ENCODE measurements at places on chromosomes 4 and X. TPM values are rescaled to one million over a fixed set of nuclear protein-coding genes. Genes with fewer than 3 reads are reported as not detected.

GRCh38 chr4:163707873-163708272 lies 213.4 kb downstream of the TMA16 start:
- no peak for DNase-seq

DNA sequence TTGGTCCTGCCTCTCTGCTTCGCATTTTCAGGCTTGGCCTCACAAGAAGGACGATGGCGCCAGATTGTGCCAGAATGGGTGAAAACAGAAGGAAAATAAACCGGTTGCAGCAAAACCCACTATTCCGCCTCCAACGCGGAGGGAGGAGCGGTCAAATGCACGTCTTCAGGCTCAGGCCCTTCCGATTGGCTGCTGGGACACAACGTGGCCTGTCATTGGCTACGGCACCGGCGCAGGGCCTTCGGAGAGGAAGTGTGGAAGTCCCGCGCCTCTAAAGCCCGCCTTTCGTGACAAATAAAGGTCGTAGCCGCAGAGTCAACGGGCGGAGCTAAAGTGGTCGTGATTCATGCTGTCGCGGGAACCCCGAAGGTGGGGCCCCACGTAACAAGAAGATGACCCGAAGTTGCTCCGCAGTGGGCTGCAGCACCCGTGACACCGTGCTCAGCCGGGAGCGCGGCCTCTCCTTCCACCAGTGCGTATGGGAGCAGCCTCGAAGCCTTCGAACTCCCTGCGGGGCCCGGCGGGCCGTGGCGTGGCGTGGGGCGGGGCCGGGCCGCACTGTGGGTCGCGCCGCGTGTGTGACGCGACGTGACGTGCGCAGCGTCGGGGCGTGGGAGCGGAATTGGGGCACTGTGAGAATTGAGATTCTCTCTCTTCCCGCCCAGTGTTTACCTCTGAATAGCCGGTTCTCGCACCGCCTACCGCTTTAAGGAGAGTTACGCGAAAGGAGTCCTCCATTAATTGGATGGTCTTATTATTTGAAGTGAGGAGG lies at the start of gene THAP9:
TSS of gene THAP9 (plus strand) at position 325 of the 772 bp plus-strand sequence. CDS start at position 393, 68 bp downstream.
- DNase-seq = peak; percentile 98

- no peak for DNase-seq
These were observed 71.6 kb downstream of the GPC3 start for GRCh38 chrX:133913658-133914388.

DNA sequence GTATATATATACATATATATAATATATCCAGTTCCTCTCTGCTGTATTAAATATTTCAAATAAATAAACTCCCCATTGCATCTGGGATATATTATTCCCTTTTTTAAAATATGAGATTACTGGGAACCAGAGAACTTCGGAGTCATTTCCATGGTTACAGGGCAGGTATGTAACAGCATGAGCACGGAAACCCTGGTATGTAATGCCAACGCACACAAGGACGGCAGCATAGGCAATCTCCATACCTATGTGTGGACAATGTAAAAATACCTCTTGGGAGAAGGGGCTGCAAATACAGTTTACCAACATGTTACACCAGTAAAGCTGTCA lies 62.8 kb downstream of the NUDT10 start:
- no peak for DNase-seq

GRCh38 chrX:15336023-15336413 lies 695 bp upstream of the PIGA start:
- DNase-seq = peak; percentile 16

DNA sequence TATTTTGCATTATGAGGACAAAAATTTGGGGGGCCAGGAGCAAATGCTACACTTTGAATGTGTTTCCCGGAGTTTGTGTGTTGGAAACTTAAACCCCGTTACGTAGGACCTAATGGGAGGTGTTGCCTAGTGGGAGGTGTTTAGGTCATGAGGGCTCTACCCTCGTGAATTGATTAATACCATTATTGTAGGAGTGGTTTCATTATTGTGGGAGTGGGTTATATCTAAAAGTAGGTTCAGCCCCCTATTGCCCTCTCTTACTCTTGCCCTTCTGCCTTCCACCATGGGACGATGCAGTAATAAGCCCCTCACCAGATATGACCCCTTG lies 15.5 kb downstream of the UBA6 start:
- no peak for DNase-seq

RIPPLY1 gene
- total RNA-seq = not detected

COQ2 gene
- total RNA-seq = 0.75 TPM

Data from transverse colon (tissue), 4 donors.